A549 treated with Mapracorat at 1 μM for 4 hours (cell line): ENCODE measurements at places on chromosomes 13 and 19. TPM values are rescaled to one million over a fixed set of nuclear protein-coding genes. Genes with fewer than 3 reads are reported as not detected.

Gene GNA15
- 0.08 TPM in 2 of 5 replicates, not detected in the others for total RNA-seq

Gene DENND1C
- total RNA-seq = 0.22 to 0.33 TPM (median 0.24 TPM) in 5 replicates

Gene ZNF665
- total RNA-seq = not detected in 5 replicates

Gene FCAR
- total RNA-seq = not detected in 5 replicates

Gene XPO4
- 5.0 to 6.9 TPM (median 6.5 TPM) in 5 replicates for total RNA-seq

Gene SERP2
- total RNA-seq = not detected in 5 replicates

Gene WDR62
- total RNA-seq = 19.3 to 30.3 TPM (median 26.1 TPM) in 5 replicates

Gene PPM1N
- 7.1 to 10.4 TPM (median 8.1 TPM) in 5 replicates for total RNA-seq

Gene ZNF568
- 0.67 to 1.5 TPM (median 0.85 TPM) in 5 replicates for total RNA-seq
